ENCODE measurements at places on chromosomes 6 and 20. TPM values are rescaled to one million over a fixed set of nuclear protein-coding genes. Genes with fewer than 3 reads are reported as not detected.

GRCh38 chr6:92892626-92893170, 526.7 kb downstream of the EPHA7 start:
- DNase-seq = no peak
- H3K36me3 ChIP-seq = no peaks in the 10 kb centered on the region
- H3K4me3 ChIP-seq = no peak overlapping the region
- no peak overlapping the region for H3K27ac ChIP-seq
- no peaks in the 10 kb centered on the region for H3K27me3 ChIP-seq

- H3K36me3 ChIP-seq = no peaks in the 10 kb centered on the region
- H3K27ac ChIP-seq = no peak overlapping the region
- peaks cover 12% of the 10 kb centered on the region for H3K4me1 ChIP-seq
- no peaks in the 10 kb centered on the region for H3K27me3 ChIP-seq
- no peak for DNase-seq
Observed at GRCh38 chr20:54144847-54145414, 28.9 kb downstream of the CYP24A1 start.

Gene EEF1A2
- total RNA-seq = 0.34 TPM

DNA sequence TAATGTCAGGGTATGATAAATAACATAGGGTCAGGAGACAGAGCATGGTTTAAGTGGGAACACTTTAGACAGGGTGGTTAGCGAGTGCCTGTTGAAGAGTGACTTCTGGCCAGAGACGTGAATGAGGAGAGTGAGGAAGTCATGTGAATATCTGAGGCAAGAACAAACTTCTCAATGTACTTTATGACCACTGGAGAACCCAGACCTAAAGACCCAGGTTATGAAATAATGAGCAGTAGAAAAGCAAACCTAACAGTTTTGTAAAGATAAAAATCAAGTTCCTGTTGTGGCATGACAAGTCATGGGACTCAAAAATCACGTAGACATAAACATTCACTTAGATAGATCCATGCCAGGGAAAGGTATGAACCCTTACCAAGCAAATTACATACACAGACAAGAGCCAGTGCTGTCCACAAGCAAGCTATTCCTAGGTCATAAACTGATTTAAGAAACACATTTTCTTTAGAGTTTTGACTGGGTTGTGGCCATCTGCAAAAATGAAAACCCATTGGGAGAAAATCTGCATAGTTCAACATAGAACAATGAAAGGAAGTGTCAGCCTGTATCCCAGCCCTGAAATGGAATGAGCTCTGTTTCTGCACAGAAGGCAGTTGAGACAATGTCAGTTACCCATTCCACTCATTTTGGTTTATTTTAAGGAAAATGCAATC, 2.2 kb upstream of the MYCT1 start:
- peaks cover 3% of the 10 kb centered on the region for H3K4me1 ChIP-seq
- peaks cover 14% of the 10 kb centered on the region for H3K27me3 ChIP-seq
- no peak overlapping the region for H3K27ac ChIP-seq
- no peaks in the 10 kb centered on the region for H3K36me3 ChIP-seq

Gene CFAP61
- total RNA-seq = not detected

GRCh38 chr6:124573953-124574352, 388.3 kb upstream of the RNF217 start:
- no peaks in the 10 kb centered on the region for H3K27me3 ChIP-seq
- H3K27ac ChIP-seq = no peak overlapping the region
- H3K4me1 ChIP-seq = no peaks in the 10 kb centered on the region
- no peak for DNase-seq
